ENCODE measurements at places on chromosomes 4 and X.

- DNase-seq: no peak
These were observed 19.2 kb downstream of the SH3RF1 start for GRCh38 chr4:169251291-169252235.

- no peak for DNase-seq
These were observed 5.5 kb upstream of the OPRPN start for GRCh38 chr4:70392057-70392776.

DNA sequence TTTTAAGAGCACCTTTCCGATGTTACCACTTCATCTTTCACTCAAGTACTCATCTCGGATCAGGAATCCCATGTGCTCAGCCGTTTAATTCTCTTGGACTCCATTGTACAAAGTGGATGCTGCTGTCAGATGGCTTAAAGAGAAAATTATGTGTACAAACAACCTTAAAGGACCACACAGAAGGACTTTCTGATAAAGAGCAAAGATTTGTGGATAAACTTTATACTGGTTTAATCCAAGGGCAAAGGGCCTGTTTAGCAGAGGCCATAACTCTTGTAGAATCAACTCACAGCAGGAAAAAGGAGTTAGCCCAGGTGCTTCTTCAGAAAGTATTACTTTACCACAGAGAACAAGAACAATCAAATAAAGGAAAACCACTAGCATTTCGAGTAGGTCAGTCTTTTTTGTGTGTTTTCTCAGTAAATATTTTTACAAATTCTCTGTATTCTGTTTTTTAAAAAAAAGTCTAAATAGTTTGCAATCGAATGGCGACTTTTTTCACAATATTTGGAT is 20.1 kb downstream of the MMAA start:
- DNase-seq: no peak

DNA sequence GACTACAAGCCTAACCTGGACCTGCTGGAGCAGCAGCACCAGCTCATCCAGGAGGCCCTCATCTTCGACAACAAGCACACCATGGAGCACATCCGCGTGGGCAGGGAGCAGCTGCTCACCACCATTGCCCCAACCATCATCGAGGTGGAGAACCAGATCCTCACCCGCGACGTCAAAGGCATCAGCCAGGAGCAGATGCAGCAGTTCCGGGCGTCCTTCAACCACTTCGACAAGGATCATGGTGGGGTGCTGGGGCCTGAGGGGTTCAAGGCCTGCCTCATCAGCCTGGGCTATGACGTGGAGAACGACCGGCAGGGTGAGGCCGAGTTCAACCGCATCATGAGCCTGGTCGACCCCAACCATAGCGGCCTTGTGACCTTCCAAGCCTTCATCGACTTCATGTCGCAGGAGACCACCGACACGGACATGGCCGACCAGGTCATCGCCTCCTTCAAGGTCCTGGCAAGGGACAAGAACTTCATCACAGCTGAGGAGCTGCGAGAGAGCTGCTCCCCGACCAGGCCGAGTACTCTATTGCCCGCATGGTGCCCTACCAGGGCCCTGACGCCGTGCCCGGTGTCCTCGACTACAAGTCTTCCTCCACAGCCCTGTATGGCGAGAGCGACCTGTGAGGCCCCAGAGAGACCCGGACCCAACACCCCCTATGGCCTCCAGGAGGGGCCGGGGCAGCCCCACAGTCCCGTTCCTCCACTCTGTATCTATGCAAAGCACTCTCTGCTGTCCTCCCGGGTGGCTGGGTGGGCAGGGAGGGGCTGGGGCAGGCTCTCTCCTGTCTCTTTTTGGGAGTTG is 486.2 kb downstream of the TRAM1L1 start:
- no peak for DNase-seq

DNA sequence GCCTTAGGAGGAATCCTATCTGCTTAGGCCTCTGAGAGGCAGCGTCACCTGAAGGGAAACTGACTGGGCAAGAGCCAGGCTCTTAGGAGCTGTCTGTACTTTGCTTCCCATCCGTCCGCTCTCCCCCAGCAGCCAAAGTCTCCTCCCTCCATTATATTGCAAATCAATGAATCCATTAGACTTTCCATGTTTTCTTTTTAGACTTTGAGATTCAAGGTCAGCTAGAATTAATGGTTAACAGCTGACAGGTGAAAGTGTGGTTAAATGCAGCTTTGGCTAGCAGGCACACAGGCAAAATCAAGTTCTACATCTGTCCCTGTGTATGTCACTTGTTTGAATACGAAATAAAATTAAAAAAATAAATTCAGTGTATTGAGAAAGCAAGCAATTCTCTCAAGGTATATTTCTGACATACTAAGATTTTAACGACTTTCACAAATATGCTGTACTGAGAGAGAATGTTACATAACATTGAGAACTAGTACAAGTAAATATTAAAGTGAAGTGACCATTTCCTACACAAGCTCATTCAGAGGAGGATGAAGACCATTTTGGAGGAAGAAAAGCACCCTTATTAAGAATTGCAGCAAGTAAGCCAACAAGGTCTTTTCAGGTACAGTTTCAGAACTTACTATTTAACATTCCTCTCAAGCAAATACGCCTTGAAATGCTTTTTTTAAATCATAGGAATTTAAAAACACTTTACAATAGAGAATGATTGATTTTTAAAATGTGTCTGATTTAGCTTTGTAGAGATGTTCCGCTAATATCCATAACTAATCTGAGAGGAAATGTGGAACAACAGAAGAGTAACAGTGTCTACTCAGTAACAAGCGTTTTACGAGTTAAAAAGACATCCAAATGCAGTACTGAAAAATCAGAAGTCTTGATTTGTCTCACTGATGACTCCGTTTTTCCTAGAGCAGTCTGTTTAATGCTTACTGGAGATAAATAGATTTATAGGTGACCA is at the start of gene F11:
TSS of gene F11 (plus strand) at position 507 of the 970 bp plus-strand sequence. CDS start 948 bp downstream, outside the sequence.
- DNase-seq: no peak

GRCh38 chr4:913280-913618 is 18.9 kb downstream of the GAK start:
- no peak for DNase-seq
